ENCODE measurements at places on chromosomes 1 and 21. TPM values are rescaled to one million over a fixed set of nuclear protein-coding genes. Genes with fewer than 3 reads are reported as not detected.

- DNase-seq: no peak
Measured at GRCh38 chr1:214899908-214900460, 182.6 kb upstream of the KCNK2 start.

TNFSF4 gene
- 3.0 TPM for total RNA-seq

NPHS2 gene
- total RNA-seq: not detected

DNA sequence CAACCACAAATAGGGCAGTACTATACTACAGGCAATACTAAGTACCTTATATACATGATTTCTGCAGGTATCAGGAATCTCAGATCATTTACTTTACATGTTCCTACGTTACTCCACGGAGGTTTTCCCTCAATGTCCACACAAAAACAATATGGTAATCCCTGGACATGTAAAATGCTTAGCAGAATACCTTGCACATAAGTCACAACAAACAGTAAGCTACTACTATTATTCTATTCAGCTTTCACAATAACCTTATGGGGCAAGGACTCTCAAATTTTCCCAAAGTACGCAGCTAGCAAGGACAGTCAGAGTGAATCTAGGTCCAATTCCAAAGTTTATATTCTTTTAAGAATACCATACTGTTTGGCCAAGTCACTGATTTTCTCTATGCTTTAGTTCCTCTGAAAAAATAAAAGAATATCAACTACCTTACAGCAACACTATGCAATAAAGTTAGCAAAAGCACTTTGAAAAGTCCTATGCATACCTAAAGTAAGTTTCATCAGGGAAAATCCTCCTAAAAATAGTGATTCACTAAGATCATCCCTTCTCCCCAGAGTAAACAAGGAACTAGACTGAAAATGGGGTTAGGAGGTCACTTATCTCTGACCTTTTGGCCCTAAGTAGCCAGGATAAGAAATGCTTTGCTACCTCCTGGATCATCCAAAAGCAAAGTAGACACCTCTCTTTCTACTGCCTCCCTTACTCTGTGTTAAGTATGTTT is 67.4 kb downstream of the LUZP1 start:
- DNase-seq: no peak

TMEM125 gene
- 1.0 TPM for total RNA-seq

DNA sequence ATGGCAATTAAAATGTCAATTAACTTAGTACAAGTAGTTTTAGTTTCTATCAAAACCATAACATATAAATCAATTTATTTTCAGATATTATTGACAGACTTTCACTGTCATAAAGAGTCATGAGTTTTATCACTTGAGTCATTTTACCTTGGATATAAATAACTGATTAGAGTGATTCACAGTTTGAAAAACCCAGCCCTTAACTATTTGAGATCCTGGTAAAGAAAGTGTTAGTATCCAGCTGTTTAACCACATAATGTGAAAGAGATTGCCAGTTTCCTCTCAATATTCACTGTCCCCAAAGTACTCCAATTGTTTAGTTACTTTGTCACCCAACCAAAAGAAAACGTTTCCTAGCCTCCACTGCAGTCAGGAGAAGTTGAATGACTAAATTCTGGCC is 91.3 kb downstream of the UCHL5 start:
- DNase-seq: no peak

DNA sequence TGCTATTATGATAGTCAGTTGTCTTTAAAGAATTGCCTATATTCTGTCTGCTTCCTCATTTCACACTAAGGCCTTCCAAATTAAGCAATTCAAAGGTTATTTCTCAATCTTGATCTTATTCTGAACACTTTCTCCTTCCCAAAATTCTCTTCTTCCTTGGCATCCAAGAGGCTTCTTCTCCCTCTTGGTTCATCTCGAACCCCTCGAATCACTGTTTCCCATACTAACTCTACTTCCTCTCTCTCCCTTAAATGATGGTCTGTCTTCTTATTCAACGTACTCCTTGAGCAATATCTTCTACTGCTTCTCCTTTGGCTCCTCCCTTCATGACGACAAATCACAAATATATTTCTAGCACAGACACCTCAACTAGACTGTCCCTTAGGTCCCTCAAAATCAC is 4.5 kb downstream of the COPA start:
- DNase-seq: no peak

DNA sequence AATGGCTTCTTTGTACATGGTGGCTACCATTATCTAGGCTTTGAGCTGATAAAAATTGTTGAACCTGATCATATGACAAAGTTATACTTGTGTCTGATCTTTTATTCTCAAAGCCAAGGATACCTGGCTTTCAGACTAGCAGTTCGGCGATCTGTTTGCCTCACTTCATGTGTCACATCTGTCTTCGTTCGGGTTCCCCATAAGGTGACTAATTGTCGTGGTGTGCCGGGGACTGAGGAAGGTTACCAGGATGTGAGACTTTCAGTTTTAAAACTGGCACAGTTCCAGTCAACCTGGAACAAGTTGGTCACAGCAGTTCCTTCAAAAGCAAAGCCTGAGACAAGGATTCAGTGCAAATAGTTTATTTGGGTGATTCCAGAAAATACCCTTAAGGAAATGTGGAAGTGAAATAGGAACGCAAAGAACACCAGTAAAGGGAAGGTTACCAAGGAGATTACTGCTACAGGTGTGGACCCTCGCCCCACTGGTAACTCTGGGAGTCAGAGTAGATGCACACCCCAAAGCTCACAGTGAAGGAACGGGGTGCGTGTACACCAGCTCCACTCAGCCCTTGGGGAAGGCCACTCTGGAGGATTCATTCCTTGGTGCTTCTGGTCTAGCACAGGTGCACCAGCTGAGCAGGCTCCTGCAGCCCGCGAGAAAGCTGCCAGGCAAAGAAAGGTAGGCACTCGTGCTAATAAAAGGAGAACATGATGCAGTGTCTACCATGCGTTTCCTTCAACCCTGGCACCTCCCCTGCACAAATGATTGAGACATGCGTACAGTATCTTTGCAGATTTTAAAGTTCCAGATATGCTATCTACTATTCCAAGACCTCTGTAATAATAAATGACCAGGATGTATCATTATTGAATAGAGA is 69.0 kb downstream of the VWA5B1 start:
- DNase-seq: no peak

- DNase-seq: no peak
Measured at GRCh38 chr1:55140137-55140536, 75.0 kb downstream of the USP24 start.

- DNase-seq: no peak
Measured at GRCh38 chr1:218890451-218890850, 283.2 kb upstream of the LYPLAL1 start.

GRCh38 chr1:16386454-16387113 is 19.5 kb downstream of the SZRD1 start:
- no peak for DNase-seq

DNA sequence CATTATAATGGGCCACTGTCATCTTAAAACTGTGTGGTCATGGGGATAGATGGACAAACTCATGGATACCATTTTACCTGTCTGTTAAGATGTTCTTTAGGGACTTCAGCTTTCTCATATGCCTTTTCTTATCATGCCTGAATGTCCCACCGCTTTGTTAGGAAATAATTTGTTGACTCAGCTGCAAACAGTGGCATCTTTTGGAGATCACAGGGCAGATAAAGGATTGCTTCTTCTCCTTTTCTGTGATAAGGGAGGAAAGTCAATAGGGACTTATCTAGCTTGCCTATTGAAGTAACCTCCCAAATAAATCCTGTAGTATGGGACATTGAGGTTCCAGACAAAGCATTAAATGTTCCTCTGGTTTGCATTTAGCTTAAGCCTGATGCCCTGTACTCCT is 79.8 kb upstream of the KIAA0040 start:
- no peak for DNase-seq
